CD4-positive, alpha-beta T cell treated with Interleukin-4 for 4 hours (primary cell): ENCODE measurements at places on chromosomes 11 and 22.

- DNase-seq, result no peak
Observed at GRCh38 chr11:70709596-70709995, 311.3 kb downstream of the CTTN start.

DNA sequence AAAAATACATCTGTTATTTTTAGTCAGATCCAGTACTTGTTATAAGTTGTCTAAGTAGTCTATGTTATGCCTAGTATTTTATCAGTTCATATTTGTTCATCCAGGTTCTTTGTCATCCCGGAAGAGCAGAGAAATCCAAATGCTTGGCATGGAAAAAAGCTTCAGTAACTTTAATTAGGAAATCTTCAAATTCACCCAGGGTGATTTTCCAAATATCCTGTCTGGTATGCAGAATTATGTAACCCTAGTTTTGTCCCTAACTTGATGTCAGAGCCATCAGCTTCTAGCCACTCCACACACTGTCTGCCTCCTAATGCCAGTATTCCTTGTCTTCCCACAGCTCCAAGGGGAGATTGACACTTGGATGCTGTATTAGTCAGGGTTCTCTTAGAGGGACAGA, 216.2 kb downstream of the ARHGAP42 start:
- DNase-seq, result no peak

- no peak for DNase-seq
Observed at GRCh38 chr11:38392176-38392575, 1794.1 kb upstream of the RAG2 start.

- DNase-seq, result no peak
Observed at GRCh38 chr11:1437500-1437899, 47.8 kb downstream of the BRSK2 start.

DNA sequence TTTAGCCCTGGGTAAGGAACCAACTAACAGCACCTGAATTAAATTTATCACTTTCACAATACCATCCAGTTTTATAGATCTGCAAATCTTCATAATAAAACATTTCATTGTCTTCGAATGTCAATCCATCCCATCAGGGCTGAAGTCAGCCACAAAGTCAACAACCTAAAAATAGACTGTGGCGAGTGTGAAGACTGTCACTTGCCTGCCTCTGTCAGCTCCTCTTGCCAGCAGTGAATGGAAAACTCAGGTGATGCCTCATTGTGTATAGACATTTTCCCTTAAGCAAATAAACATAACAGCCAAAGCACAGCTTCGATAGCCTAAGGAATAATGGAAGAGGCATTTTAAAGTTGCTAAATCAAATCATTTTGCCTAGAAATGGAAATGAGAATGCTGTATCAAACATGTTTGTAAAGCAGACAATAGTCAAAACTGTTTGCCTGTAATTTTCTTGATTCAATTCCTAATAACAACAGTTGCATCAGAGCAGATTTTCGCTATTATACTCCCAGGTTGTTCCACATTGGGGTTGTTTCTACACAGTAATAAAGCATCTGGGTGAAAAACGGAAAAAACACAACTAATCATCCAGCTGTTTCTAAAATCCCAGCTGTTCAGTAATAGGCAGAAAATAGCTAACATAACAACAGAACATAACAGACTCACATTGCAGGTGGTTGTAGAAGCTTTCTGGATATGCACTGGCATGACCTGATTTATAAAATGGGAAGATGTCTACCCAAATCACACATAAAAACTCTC, 15.7 kb downstream of the KCNA4 start:
- DNase-seq, result no peak

DNA sequence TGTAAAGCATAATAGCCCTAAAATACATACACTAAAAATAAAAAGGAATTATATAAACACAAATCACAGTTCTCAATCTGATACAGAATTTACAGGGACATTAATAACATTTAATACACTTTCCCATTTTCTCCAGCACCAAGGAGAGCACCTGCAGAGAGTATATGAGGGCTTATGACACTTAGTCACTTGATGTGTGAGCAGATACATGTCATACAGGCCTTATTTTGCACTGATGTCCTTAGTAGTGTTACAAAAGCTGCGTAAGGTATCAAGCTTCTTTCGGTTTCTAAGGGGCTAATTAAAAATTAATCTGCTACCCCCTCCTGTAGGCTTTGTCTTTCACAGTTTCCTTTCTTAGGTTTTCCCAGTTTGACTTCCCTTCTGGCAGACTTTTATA, 61.3 kb downstream of the TRIM44 start:
- DNase-seq, result no peak

DNA sequence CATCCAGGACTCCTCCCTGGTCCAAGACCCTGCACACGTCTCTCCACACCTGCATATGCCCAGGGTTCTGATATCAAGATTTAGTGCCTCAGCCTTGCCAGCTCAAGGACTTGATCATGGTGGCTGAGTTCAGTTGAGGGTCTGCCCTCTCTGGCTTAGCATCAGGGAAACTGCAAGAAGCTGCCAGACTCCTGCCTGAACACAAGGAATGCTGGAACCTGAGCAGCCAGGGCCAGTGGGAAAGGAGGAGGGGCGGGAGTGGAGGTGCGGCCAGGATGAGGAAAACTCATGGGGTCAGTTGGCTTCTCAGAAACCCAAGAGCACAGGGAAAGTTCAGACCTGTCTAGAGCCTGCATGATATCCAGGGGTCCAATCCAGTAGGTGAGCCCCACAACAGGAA, 546.1 kb downstream of the BUD13 start:
- DNase-seq, result no peak

DNA sequence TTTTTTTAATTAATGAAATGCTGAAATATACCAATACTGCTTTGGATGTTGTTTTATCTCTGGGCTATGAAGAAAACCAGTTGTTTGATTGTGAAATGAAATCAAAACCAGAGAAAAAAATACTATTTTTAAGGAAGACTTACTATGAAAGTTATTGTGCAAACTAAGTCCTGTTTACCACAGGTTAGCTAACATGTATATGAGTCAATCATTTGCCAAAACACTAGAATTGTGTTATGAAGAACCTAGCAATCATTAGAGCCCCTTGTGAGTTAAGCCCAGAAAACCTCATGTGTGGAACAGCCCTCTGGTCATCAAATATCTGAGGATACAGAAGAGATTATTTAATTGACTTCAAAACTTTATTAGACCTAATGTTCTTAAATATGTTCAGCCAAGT, 83.7 kb downstream of the FAT3 start:
- DNase-seq, result no peak

DNA sequence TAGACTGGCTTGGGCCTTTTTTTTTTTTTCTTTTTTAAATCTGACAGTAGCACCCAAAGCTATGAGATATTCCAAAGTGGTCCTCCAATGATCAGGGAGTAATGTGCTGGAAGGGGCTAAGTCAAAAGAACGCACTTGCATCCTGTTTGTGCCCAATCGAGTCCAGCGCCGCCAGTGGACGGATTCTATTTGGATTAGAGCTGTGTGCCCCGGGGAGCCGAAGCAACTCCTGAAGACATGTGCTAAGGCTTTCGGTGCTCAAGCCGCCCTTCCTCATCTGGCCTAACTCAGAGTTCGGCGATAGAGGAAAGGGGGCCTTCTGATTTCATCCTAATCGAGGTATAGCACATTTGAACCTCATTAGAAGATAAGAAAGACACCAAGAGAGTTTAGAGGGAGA, 147.8 kb upstream of the NECTIN1 start:
- DNase-seq, result no peak
